Kidney (tissue), 22 donors: ENCODE measurements at places on chromosomes 16 and 17.
A peak's percentile ranks its signal among the peaks of the same experiment; 100 is the strongest.

DNA sequence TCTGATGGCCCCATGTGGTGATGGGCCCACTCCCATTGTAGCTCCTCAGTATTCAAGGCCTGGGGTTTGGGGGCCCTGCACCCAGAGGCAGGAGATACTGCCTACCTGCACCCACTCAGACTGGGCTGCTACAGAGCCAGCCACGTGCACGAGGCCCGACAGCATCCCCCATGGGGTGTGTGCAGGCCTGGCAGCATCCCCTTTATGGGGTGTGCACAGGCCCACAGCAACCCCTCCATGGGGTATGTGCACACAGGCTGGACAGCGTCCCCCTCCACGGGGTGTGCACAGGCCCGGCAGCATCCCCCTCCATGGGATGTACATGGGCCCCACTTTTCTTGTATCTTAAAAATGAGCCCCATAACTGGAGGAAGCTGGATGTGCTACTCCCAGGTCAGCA lies 156.0 kb downstream of the RBFOX3 start:
- no peak for DNase-seq

- DNase-seq, result no peak
Measured at GRCh38 chr17:39306509-39307212, 80.9 kb upstream of the STAC2 start.

- DNase-seq, result no peak
Measured at GRCh38 chr17:28889996-28890395, 7.5 kb downstream of the FLOT2 start.

GRCh38 chr17:17870247-17870646 lies 33.5 kb upstream of the SREBF1 start:
- DNase-seq, result no peak

DNA sequence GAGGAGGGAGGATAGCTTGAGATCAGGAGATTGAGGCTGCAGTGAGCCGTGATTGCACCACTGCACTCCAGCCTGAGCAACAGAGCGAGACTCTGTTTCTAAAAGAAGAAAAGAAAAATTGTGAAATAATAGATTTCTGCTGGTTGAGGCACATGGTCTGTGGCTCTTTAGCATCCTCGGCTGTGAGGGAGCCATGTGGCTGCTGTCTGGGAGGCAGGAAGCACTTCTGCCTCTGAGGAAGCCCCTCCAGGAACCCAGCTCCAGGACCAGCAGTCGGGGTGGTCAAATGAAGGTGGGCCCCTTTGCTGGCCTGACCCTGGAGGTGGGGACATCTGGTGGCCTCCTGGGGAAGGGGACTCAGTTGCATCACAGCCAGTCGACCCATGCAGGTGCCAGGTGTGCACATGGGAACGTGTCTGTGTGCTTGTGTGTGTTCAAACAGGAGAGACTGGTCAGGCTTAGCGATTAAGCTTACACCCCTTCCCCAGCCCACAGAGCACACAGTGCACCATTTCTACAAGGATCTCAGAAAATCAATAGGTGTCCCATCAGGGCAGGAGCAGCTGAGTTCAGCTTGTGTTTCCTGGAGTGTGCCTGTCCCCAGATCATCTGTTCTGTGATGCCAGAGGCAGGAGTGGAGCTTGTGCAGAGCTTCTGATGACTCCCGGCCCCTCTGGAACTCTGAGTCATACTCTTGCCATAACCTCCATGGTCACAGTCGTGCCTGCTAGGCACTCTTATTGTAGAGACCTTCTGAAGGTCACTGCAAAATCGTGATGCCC lies 24.3 kb upstream of the MGAT5B start:
- DNase-seq, result no peak

- DNase-seq, result peak; percentile 91
Measured at GRCh38 chr17:50151937-50152547, 1.6 kb upstream of the PPP1R9B start.

DNA sequence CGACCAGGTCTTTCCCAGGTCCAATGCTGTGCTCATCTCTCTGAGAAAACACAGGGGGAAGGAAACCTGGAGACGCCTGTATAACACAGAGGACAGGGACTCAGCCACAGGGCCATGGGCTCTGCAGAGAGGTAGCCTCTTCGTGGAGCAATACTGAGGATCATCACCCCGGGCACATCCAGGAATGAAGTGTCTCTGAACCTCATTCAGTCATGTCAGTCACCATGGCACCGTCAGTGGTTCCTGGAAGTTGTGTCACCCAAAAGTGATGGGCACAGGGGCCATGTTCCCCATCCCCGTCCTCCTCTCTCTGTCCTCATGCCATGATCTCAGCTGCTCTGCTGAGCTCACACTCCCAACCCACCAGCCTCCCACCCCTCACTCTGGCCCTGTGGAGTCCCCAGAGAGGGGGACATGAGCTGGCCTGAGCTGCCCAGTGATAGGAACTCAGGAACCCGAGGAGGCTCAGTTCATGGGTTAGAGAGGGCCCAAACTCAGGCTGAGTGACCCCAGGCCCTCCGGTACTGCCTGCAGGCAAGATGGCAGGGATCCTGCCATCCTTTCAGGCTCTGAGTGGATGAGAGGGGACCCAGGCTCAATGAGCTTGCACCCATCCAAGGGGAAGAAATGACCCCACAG lies 53.4 kb downstream of the PITPNM3 start:
- DNase-seq, result no peak

DNA sequence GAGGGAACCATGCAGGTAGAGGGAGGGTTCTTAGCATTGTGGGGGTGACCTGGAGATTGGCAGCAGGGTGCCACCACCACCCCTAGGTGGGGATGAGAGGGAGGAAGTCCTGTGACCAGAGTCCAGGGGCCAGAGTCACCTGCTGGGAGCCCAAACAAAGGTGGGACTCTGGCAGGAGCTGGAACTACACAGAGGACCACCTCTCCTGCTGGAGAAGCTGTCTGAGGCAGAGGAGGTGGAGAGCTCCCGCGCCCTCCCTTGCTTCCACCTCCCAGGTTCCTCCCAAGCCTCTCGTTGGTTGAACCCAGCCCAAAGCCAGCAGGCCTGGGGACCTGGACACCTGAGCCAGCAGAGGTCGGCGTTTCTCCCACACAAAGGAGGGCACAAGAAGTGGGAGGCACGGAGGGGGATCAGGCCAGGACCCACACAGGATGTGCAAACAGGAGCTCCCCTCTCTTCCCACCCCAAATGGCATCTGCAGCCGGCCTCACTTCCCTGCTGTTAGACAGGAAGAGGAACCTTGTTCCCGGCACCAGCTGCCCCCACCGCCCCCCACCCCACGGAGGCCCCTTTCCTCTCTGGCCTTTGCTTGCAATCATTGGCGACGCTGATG lies 154.6 kb downstream of the SEC14L1 start:
- peak; percentile 57 for DNase-seq

DNA sequence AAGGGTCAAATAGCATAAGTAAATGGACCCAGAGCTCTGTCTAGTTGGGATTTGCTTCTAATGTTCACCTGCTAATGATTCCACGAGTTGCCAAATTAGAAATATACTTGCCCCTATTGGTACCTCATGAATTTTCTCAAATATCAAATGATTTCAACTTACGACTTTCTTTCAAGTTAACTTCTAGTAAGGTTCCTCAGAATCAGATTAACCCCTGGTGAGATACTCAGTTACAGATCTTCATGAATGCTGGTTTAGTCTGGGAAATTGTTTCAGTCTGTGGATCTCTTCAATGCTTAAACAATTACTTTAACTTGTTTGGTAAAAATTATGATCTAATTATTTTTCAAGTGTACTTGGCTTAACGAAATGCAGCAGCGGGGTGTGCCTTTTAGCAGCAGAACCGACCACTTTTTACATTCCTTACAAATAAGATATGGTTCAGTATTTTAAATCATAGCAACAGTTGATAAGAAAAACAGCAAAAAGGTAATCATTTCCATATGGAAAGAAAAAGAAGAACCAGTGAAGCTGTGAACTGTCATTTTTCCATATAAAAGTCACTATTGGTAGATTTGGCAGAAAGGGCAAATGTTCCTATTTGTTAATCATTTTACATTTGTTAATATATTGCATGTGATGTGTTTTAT lies 34.5 kb downstream of the TUBD1 start:
- no peak for DNase-seq

DNA sequence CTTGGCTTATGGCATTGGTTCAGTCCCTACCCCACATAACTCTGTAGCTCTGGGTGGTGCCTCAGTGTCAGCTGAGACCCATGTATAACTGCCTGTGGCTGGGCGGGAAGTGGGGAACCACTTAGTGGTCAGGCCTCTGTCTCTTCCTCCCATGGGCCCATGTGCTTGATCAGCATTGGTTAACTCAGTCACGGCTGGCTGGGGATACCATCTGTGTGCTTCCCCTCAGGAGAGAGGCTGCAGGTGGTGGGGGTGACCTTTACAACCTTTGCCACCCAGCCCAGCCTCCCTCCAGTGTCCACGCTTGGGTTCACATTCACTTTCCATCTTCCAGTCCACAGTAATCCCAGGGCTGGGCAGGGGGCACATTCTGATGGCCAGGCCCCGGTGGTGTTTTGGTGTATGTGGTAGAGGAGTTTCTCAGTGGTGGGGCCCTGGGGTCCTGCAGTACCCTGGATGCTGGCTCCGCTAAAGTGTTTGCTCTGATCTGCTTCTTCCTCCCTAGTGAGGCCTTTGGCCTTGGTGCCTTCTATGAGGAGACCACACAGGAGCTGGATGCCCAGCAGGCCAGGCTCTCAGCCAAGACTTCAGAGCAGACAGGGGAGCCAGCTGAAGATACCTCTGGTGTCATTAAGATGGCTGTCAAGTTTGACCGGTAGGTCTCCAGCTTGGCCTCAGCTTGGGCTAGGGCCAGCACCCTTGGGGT lies 10.2 kb upstream of the NFATC3 start:
- no peak for DNase-seq

GRCh38 chr17:57861000-57861789 lies 11.4 kb upstream of the MRPS23 start:
- peak; percentile 61 for DNase-seq

GRCh38 chr17:27226611-27227230 lies 67.2 kb upstream of the WSB1 start:
- no peak for DNase-seq

DNA sequence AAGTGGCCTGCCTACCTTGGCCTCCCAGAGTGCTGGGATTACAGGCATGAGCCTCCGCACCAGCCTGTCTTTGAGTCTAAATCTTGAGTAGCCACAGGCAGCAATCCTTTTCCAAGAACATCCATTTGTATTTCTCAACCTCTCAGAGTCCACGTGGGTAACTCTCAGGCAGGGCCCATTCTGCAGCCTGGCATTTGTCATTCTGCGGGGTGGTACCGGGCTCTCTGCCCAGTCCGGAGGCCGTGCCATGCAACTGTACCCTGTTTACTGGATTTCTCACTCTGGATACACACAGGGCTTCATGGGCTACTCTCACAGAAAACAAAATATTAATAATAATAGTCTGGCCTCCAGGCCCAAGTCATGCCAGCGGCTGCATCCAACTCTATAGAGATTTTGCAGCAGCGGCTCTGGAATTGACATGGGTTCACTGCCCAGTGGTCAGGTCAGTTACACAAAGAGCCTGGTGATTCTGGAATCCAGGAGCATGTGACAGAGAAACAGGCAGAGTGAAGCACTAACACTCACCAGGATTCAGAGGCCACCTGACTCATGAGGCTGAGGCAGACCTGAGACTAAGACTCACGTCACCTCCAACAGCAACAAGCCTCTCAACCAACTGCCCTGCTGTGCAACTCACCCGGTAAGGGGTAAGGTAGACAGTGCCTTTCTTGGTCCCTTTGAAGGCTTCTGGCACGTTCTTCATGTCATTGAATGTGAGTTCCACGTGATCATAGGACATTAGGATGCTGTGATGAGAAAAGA lies 4.0 kb downstream of the WBP2 start:
- no peak for DNase-seq

DNA sequence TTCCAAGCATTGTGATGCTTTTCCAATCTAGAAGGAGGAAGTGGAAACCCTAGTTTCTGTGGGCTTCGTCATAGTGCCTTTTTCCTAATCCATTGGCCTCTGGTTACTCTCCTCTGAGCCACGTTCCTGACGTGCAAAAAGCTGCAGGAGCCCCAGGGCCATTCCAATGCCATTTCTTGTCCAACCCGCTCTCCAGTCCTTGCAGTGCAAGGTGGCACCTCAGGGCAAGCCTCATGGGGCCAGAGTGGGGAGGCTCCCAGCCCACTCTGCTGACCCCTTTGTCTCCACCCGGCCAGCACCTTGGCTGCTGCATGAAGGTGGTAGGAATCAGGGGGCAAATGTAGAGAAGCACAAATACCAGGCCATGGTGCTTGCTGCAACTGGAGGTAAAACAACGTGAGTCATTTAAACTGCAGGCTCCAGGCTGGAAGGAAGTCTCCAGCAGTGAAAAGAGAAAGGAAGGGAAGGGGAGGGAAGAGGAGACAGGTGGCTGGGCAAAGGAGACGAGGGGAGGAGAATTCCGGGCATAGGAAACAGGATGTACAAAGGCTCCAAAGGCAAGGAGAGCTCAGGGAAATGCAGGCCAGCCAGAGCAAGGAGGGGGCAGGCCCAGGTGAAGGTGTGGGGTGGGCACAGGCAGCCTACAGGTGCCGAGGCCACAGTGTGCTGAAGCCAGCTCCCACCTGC lies 168.2 kb upstream of the TNRC6C start:
- DNase-seq, result peak; percentile 31

DNA sequence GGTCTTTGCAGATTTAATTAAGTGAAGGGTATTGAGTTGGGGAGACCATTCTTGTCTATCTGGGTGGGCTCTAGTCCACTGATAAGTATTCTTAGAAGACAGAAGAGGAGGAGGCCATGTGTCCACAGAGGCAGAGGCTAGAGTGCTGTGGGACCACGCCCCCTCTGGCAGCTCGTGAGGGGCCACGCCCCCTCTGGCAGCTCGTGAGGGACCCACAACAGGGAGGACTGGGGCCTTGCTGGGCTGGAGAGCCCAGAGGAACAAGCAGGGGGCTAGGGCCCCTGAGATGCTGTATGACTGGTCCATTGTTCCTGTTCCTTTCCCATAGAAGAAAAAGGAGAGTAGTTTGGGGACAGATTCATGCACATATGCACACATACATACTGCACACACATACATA lies 106.8 kb downstream of the METRNL start:
- DNase-seq, result no peak

GRCh38 chr16:22397464-22397863 lies 23.0 kb upstream of the CDR2 start:
- DNase-seq, result no peak

GRCh38 chr16:86062271-86062965 lies 163.5 kb downstream of the IRF8 start:
- peak; percentile 67 for DNase-seq

DNA sequence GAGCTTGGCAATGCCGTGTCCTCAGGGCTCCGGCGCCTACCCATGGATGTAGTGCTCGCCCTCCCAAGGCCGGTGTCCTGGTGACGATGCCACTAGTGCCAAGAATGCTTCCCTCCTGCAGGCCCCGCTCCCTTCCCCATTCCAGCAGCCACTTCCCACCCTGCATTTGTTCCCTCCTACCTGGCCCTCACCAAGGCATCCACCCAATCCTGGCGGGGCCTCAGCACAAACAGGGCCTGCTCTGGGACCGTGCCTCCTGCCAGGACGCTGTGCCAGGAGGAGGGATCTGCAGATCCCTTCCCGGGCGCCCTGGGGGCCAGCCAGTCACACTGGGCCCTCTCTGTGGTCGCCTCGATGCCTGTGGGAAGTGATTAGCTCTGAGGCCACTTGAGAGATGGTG lies 25.1 kb downstream of the ABR start:
- no peak for DNase-seq

GRCh38 chr17:83064021-83064731 lies 15.2 kb upstream of the METRNL start:
- DNase-seq, result peak; percentile 2

GRCh38 chr17:30831257-30831656 lies 509 bp upstream of the ATAD5 start:
- DNase-seq, result peak; percentile 57

GRCh38 chr17:51402899-51403298 lies 142.6 kb downstream of the UTP18 start:
- no peak for DNase-seq

- DNase-seq, result no peak
Measured at GRCh38 chr17:33322063-33322462, 29.0 kb upstream of the ASIC2 start.
